ENCODE measurements at places on chromosomes 6 and 20. TPM values are rescaled to one million over a fixed set of nuclear protein-coding genes. Genes with fewer than 3 reads are reported as not detected.

MCCD1 gene
- not detected for total RNA-seq

GRCh38 chr20:483815-484644 lies 21.7 kb upstream of the TBC1D20 start:
- H3K36me3 ChIP-seq = peaks cover 52% of the 10 kb centered on the region
- DNase-seq = peak; percentile 63
- no peak overlapping the region for H3K27ac ChIP-seq
- H3K4me3 ChIP-seq = no peak overlapping the region
- H3K27me3 ChIP-seq = no peaks in the 10 kb centered on the region

DNA sequence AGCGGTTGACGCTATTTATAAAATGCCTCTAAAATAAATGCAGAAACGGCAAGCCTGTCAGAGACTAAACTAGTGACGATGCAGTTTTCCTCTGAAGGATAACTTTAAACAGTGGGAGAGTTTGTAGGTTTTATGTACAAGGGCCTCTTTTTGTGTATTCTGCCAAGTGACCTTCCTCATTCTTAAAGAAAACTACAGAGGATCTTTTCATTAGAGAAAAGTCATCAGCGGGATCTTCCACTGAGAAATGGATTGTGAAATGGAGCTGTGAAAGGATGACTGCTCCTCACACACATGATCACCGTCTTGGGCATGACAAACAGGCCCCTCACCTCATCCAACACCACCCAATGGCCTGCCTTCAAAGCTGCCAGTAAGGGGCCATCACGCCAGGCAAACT lies 89.0 kb upstream of the LYRM2 start:
- H3K4me1 ChIP-seq = no peaks in the 10 kb centered on the region
- H3K4me3 ChIP-seq = no peak overlapping the region
- no peak for DNase-seq
- peaks cover 25% of the 10 kb centered on the region for H3K36me3 ChIP-seq

DNA sequence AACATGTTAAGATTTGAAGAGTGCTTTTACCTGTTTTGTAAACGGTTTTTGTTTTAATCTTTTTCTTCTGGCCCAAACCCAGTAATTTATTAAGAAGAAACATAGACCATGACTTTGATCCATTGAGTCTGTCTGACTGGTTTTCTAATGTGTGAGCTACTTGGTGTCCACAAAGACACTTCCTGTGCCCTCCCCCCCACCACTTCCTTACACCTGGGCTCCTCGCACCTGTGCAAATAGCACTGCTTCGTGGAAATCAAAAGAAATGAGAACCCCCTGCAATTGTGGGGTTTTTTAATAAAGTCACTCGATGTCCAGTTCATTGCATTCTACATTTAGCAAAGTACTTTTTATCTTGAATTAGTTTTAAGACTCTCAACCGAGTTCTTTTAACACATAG lies 65.5 kb downstream of the SMOC2 start:
- no peaks in the 10 kb centered on the region for H3K27me3 ChIP-seq
- H3K36me3 ChIP-seq = no peaks in the 10 kb centered on the region
- no peaks in the 10 kb centered on the region for H3K4me1 ChIP-seq
- no peak for DNase-seq
- no peak overlapping the region for H3K4me3 ChIP-seq
- no peak overlapping the region for H3K27ac ChIP-seq

DNA sequence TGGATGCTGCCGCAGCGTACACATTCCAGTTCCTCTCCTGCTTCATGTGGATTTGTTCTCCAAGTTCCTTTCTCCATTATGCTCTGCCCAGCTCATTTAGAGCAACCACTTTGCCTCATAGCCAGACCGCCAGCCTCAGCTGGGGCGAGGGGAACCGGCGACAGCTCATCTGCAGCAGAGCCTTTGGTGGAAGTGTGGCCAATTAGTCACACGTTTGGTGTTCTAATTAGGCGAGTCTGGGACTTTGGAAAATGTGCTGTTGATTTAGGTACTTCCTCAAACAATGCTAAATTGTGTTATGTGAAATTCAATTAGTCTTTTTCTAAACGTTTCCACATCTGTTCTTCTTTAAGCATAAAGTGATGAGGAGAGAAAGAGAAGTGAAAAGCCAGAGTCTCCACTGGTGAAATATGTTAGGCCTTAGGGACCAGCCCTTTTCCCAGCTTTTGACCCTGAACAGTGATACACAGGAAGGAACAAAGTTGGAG lies 217.9 kb downstream of the TBX18 start:
- H3K4me3 ChIP-seq = no peak overlapping the region
- H3K36me3 ChIP-seq = no peaks in the 10 kb centered on the region
- no peaks in the 10 kb centered on the region for H3K4me1 ChIP-seq

GRCh38 chr6:148293181-148293995 lies 49.2 kb upstream of the SASH1 start:
- no peaks in the 10 kb centered on the region for H3K27me3 ChIP-seq
- H3K4me1 ChIP-seq = peaks cover 17% of the 10 kb centered on the region
- no peaks in the 10 kb centered on the region for H3K36me3 ChIP-seq
- DNase-seq = no peak
- no peak overlapping the region for H3K4me3 ChIP-seq

GRCh38 chr6:40755046-40755681 lies 168.0 kb upstream of the LRFN2 start:
- peak; percentile 25 for DNase-seq
- H3K36me3 ChIP-seq = no peaks in the 10 kb centered on the region
- no peaks in the 10 kb centered on the region for H3K27me3 ChIP-seq
- no peaks in the 10 kb centered on the region for H3K4me1 ChIP-seq
- no peak overlapping the region for H3K27ac ChIP-seq
- H3K4me3 ChIP-seq = no peak overlapping the region

DNA sequence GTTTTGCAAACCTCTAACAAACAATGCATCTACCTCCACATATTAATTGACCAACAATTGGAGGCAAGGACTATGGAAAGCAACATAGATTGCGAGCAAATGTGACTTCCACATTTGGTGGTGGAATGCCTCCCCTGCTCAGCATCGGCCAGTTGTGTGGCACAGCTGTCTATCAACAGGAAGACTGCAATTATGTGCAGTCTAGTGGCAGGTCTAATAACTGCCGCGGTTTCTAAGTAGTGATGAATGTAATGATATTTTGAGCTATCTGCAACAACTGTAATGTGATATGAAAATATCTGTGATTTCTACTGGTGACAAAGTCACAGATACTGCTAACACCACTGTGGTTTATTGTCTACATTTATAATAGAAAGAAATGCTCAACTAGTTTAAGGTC lies 56.8 kb downstream of the NCR2 start:
- no peak for DNase-seq
- H3K4me3 ChIP-seq = no peak overlapping the region
- H3K4me1 ChIP-seq = no peaks in the 10 kb centered on the region
- H3K27ac ChIP-seq = no peak overlapping the region

All from thyroid gland (tissue), 4 donors.